Activated CD8-positive, alpha-beta memory T cell treated with anti-CD3 and anti-CD28 coated beads for 1 hour (primary cell): ENCODE measurements at places on chromosomes 4 and X.

DNA sequence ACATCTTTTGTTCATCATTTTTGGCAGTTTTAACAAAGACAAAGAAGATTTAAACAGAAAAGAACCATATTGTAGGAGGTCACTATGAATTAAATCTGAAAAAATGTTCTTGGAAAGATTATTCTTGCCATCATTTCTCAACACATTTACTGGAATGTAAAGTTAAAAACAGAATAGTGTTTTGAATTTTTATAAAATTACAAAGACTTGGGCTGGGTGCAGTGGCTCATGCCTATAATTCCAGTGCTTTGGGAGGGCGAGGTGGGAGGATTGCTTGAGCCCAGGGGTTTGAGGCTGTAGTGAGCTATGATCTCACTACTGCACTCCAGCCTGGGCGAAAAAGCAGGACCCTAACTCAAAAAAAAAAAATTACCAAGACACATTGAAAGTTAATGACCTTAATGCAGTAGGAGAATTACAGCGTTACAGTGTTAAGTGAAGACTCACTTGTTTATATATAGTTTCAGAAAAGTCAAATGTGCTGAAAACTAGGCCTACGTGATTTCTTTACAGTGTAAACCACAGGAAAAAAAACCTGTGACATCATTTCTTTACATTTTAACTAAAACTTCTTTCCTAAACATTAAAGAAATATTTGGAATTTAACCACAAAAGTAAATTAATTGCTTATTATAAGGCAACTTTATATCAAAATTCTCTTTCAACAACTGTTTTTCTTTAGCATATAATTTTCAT lies 7.9 kb downstream of the FAM13A start:
- no peak for DNase-seq

- DNase-seq, result no peak
Measured at GRCh38 chr4:166091146-166091545, 218.1 kb downstream of the TLL1 start.

DNA sequence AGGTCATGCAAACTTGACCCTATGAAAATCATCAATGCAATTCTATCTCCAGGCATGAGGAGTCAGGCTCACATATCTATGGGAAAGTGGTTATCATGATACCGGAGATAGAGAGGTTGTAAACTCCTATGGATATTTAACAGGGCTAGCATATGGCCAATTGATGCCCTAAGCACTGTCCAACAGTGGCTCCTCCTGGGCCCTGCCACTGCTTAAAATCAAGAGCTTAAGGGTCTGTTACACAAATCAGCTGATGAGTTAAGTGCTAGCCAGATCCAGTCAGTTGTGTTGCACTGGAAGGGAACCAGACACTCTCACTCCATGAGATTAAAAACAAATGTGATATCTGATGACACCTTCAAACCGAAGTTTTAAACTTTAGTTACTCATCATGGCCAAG lies 337.6 kb downstream of the STIM2 start:
- DNase-seq, result no peak

GRCh38 chr4:7108660-7109059 lies 40.8 kb upstream of the GRPEL1 start:
- no peak for DNase-seq

DNA sequence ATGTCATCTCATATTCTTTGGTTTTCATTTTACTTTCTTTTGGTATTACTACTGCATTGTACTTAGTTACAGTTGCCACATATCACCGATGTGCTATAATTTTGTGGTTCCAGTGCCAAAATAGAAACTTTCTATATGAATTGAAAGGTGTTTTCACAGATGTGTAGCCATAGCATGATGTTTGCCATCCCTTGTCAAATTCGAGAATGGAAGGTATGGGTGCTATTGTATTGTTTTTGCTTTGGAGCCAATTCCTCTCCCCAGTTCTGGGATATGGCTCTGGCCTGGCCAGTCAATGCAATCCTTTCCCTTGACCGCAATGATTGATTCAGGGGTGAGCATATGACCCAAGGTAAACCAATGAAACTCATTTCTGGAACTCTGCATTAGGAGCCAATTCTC lies 86.2 kb upstream of the RPS6KA3 start:
- no peak for DNase-seq

- DNase-seq, result no peak
Measured at GRCh38 chr4:160592258-160592657, 1489.4 kb downstream of the RAPGEF2 start.

- DNase-seq, result no peak
Measured at GRCh38 chr4:10534820-10535219, 77.6 kb upstream of the ZNF518B start.

DNA sequence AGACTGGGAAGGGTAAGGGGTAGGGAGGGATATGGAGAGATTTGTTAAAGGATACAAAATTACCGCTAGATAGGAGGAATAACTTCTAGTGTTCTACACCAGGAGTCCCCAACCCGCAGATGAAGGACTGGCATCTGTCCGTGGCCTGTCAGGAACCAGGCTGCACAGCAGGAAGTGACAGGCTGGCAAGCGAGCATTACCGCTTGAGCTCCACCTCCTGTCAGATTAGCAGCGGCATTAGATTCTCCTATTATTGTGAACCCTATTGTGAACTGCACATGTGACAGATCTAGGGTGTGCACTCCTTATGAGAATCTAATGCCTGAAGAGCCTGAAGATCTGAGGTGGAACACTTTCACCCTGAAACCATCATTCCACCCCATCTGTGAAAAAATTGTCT lies 27.9 kb upstream of the BBS7 start:
- peak; percentile 2 for DNase-seq

DNA sequence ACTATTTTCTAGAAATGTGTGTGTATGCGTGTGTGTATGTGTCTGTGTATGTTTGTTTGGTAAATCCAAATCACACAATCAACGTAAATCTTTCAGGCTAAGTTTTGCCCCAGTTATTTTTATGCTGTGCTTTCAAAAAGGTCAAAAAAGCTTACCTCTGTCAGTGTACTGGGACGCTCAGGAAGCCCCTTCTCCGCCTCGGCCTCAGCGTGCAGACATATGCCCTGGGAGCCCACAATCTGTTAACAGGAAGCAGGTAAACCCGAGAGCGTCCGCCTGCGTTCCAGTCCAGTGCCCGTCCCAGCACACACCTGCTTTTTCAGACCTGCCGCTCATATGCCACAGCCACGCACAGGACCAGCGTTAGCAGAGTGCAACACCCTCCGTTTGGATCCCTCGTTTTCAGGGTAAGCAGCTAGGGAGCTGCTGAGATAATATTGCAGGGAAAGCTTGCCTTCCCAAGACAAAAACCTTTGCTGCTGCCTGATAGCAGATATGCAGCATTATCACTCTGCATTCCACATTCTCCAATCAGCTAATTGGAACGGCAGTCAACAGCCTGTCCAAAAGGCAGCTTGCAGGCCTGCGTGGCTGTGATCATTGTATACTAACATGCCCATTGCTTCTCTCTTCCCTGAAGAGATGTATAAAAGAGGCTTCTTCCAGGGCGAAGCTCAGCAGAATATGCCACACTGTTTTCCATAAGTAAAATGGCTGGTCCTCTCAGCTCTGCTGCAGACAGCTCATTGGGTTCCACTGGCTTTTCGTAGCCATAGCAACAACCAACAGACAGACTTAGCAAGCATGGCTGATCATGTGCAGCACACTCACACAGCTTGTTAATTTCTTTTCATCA lies at the start of gene SORBS2:
Gene SORBS2 (minus strand): TSS at position 686 of the 856 bp plus-strand sequence. CDS start 121,623 bp downstream, outside the sequence.
- DNase-seq, result no peak

DNA sequence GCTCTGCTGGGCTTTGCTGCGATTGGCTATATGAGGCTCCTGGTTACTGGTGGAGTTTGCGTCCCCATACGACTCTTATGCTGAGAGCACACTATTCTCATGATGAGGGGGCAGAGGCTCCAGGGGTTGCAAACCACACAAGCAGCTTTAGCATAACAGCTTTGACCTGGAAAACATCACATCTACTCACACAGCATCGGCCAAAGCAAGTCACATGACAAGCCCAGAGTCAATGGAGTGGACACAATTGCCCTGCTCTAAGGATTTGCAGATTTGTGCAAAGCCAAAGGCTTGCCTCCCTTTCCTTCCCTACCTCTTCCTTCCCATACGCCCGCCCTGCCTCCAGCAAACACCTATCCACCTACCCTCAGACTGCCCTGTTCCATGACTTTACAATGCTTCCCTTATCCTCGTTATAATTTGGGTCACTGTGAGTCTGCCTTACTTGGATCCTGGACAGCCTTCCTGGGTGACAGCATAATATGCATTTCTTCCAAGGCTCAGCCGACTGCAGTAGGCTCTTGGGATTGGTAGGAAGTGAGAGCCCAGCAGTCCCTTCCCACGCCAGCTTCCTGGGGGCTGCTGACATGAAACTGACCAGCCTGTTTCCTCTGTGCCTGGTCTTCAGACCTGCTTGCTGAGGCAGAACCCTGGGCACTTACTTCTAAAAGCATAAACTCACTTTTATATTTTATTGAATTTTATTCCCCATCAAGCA lies 208.2 kb upstream of the PSAPL1 start:
- DNase-seq, result no peak

GRCh38 chr4:23455456-23456158 lies 434.2 kb downstream of the PPARGC1A start:
- DNase-seq, result no peak

- no peak for DNase-seq
Measured at GRCh38 chrX:24448762-24449250, 16.3 kb upstream of the PDK3 start.

GRCh38 chr4:48228949-48229348 lies 40.7 kb downstream of the TEC start:
- DNase-seq, result no peak

GRCh38 chr4:26459756-26460530 lies 30.3 kb downstream of the CCKAR start:
- no peak for DNase-seq

DNA sequence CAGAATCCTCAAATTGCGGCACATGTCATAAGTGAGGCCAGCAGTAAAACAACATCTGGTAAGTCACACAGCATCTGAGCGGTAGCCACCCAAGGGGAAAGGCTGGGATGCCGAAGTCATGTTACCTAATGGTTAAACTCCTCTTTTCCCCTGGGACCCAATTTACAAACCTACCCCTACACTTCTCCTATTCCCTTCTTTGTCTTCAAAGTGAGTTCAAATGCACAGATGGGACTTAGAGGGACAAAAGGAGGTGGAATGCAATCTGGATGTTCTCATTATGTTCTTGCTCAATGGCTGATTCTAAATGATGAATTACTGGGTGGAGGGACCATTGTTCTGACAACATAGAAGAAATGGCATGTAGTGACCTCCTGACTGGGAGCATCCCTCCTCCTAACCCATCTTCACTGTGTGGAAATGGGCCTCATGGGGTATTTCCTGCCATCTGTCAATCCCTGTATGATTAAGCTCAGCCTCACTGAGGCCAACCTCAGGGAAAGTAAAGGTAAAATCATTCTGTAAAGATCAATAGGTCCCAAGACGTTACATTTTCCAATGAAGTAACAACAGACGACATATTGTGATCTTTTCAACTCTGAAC lies 8.5 kb downstream of the CD40LG start:
- no peak for DNase-seq

- no peak for DNase-seq
Measured at GRCh38 chr4:32061916-32062315, 1341.7 kb downstream of the PCDH7 start.

- DNase-seq, result no peak
Measured at GRCh38 chrX:72258174-72258573, 18.9 kb downstream of the RPS4X start.

DNA sequence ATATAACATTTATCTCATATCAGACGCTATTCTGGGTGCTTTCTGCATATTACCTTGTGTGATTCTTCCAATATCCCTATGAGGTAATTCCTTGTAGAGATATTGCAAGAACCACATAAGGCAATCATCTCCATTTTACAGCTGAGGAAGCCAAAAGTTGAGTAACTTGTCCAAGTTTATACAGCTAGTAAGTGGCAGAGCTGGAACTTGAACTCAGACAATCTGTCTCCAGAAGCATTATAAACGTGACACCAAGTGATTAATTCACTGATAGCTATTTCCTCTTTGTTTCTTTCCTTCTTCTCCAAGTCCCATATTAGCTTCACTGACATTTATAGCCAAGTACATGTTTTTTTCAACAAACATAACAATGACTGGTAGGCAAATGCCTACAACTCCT lies 7.3 kb downstream of the EMCN start:
- DNase-seq, result no peak

GRCh38 chrX:135974279-135974856 lies 580 bp upstream of the MMGT1 start:
- peak; percentile 61 for DNase-seq

DNA sequence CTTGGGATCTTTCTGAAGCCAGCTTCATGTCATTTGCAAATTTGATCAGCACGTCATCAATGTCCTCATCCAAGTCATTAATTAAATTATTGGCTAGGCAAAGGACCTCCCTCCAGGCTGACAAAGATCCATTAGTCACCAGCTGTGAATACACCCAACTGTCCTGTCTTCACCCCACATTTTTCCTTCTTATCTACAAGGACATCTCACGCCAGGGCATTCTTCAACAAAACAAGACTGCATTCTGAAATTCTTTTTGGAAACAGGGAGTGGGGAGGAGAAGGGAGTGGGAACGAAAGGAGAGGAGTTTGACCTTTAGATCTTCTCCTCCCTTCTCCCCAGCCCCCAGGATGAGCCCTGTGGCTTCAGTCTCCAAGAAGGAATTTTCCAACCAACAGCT lies 32.7 kb downstream of the NLGN3 start:
- DNase-seq, result no peak

DNA sequence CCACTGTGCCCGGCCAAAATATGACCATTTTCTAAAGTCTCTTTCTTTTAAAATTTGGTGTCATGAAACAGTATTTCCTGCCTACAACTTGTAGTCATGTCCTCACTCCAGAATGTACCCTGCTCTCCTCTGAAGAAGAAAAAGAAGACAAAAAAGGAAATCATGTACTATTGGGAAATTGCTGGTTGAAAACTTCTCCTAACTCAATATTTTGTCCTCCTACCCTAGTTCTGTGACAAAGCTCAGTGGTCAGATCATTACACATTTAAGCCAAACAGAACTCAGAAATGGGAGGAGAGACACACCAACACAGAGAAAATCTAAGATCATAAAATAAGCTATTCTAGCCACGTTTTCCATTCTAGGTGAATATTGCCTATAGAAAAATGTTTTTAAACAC lies 127.7 kb downstream of the IRF2 start:
- no peak for DNase-seq

GRCh38 chrX:114152130-114152529 lies 431.8 kb upstream of the HTR2C start:
- no peak for DNase-seq

GRCh38 chr4:168441412-168441811 lies 38.9 kb downstream of the DDX60L start:
- DNase-seq, result no peak

GRCh38 chr4:88014386-88014905 lies 7.0 kb downstream of the PKD2 start:
- no peak for DNase-seq

DNA sequence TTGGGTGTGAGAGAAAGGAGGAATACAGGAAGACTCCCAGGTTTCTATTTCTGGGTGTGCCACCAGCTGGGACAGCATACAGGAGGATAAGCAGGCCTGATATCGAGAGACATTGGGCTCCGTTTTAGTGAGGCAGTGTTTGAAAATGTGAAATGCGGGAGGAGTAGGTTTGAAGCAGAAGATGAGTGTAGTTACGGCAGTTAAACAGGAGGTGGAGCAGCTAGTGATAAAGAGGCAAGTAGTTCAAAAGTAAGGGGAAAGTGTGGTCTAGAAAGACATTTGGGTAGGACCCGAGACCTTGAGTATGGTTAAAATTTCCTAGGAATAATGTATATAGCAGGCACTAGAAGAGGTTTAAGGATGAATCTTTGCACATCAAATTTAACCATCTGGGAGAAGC lies 42.4 kb downstream of the DCUN1D4 start:
- DNase-seq, result no peak

GRCh38 chrX:115332832-115333231 lies 43.3 kb downstream of the LUZP4 start:
- DNase-seq, result no peak
